Left renal cortex interstitium (tissue), 4 donors: ENCODE measurements at places on chromosomes 12 and 14. TPM values are rescaled to one million over a fixed set of nuclear protein-coding genes. Genes with fewer than 3 reads are reported as not detected.

DNA sequence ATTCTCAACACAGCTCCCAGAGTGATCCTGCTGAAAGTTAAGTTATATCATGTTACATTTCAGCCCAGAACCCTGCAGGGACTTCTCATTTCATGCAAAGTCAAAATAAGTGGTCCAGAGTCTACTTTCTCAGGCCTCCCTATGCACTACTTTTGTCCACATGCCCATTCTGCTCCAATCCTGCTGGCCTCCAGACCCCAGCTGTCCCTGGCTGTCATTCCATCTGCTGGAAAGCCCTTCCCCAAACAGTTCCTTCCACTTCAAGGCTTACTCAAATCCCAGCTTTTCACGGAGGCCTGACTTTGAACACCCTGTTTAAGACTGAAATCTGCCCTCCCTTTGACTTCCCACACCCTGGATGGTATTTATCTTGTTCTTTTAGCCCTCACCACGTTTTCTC, 109.8 kb upstream of the DNM1L start:
- DNase-seq: no peak

Gene CCDC175
- 0.81 TPM for polyA plus RNA-seq

GRCh38 chr14:22471545-22472121, 117.4 kb downstream of the DAD1 start:
- peak; percentile 45 for DNase-seq

GRCh38 chr14:77157740-77158139, 16.1 kb upstream of the ZDHHC22 start:
- no peak for DNase-seq

DNA sequence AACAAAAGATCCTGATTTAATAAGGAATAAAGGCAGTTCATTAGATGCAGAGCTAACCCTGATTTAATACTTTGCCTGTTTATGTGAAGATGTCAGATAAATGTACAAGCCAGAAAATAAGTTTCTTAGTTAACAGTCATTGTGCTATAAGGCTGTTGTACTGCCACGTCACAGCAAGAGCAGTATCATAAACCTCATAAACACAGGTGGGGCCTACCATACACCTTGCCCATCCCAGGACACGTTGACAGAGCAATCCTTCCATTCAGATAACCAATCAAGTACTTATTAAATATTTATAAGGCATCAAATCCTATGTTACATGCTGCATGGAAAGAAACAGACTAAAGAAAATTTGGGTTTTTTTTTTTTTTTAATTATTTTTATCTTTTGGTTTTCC, 36.5 kb downstream of the SINHCAF start:
- DNase-seq: no peak

DNA sequence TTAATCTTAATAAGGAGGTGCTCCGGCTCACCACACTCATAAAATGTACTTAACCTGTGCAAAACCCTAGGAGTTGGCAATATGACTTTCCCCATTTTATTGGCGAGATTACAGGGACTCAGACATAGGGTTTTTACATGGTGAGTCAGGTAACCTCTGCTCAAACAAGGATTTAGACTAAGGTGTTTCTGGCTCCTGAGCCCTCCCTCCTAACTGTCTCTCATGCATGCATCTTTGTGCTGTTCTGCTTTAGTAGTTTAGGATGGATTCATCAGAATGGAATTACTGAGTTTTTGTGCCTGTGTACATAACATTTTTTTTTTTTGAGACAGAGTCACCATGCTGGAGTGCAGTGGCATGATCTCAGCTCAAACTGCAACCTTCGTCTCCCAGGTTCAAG, 993.3 kb upstream of the TMEM132C start:
- DNase-seq: no peak

Gene PTCSC3
- polyA plus RNA-seq: 0.46 TPM

DNA sequence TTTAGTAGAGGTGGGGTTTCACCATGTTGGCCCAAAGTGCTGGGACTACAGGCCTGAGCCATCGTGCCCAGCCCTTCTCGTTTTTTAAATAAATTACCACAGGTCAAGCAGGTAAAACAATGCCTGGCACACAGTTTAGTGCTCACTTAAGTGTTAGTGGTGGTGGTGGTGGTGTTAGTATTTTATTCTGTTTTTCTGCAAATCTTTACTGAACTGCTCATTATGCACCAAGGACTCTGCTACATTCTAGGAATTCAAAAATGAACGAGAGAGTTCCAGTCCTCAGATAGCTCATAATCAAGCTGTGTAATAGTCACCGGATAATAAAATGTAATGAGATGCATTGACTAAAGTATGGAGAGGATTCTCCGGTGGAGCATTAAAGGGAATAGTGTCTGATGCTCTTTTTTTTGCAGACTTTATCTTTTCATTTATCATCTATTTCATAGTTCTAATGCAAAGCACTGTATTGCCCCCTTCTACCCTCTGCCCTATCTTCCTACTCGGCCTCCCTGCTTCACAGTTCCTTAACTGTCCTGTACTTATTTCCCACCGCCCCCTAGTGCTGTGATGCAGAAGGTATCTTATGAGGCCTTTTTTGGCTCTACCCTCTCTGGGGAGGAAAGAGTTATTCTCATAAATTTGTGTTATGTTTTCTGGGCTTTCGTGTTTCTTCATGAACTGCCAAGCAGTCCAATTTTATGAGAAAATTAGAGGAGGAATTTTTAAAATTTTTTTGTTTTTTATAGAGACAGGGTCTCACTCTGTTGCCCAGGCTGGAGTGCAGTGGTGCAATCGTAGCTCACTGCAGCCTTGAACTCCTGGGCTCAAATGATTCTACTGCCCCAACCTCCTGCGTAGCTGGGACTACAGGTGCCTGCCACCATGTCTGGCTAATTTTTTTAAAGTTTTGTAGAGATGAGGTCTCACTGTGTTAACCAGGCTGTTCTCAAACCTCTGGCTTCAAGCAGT, 1.0 kb downstream of the ITFG2 start:
- no peak for DNase-seq

DNA sequence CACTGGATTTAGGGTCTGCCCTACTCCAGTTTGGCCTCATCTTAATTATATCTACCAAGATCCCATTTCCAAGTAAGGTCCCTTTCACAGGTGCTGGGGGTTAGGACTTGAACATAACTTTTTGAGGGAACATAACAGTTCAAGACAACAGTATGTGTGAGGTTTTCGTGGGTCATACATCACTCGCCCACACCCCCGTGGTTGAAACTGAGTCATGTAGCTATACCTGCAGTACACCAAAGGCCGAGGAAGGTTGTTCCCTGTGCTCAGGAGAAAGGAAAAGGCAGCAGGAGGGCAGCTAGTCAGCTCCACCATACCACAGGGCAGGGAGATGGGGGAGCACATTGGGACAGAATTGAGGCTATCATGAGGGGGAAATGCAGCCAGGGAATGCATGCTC, 167.0 kb downstream of the PPM1H start:
- no peak for DNase-seq

DNA sequence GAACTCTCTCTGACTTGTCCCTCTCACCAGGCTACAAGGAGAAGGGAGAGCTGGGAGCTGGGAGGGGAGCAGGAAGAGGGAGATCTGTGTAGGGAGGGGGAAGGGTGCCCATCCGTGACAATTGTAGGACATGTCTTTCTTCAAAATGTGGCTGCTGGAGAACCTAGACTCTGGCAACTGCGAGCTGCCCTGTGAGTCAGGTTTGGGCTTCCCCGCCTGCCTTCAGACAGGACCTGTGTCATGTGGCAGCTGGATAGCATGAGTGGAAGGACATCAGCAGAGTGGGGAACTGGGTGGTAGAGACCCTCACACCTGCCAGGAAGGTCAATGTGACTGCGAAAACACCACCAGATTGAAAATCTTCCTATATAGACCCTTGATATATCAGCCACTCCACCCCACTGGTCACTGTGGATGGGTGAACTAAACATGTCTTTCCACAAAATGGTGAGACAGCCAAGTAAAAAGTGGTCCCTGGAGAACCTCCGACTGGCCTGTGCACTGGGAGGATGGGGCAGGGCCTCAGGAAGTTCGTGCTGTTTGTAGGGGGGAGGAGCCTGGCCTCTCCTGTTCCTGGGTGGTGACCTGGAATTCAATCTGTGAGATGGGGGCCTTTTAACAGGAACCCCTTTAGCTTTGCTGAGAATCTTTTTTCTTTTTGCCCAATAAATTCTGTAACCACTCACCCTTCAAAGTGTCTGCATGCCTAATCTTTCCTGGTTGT, 62.2 kb upstream of the CAPRIN2 start:
- DNase-seq: no peak

DNA sequence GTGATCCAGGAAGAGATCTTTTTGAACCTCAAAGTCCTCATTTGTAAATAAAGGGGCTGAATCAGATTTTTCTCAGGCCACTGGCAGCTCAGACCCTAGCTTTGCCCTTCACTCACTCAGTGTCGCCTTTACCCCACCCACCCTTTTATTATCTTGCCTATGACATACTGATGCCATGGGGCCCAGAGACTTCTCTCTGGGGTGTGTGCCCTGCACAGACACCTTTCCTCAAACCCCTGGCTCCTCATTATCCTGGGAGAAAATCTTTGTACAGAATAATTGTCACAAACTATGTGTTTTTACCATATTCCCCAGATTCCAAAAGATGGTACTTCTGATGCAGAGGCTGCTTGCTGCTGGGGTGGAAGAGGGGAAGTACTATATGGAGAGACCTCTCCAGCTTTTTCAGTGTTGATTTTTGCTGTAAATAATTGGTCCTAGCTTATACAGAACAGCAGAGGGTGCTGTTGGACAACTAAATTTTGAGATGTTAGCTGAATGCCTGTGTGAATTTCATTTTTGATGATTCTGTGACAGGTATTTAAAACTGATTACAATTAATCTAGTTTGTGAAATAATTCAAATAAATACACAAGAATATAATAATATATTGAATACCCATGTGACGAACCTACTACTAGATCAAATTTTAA, 53.9 kb upstream of the DCD start:
- no peak for DNase-seq

DNA sequence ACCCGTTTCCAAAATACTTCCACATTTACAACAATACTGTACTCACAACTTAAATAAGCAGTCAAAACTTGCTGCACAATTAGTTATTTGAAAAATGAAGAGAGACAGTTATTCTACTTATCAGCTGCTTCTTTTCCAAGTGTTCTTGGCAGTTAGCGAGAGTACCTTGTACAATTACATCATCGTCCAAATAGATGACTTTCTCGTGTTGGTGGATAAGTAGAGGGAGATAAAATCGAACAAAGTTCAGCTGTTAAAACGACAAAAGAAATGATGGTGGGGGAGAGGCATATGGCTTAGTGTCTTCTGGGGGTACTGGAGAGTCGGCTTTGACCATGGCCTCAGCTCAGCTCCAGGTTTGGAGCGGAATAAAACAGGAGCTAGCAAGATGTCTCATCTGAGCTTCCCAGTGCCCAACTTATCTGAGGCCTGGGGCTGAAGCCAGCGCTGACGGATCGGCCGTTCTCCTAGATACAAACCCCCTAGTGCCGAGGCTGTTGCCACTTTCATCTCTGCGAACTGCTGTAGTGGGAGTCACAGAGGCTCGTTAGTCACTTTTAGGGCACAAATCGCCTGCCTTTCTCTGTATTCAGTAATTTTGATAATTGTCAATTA, 31.7 kb downstream of the TDG start:
- DNase-seq: no peak

DNA sequence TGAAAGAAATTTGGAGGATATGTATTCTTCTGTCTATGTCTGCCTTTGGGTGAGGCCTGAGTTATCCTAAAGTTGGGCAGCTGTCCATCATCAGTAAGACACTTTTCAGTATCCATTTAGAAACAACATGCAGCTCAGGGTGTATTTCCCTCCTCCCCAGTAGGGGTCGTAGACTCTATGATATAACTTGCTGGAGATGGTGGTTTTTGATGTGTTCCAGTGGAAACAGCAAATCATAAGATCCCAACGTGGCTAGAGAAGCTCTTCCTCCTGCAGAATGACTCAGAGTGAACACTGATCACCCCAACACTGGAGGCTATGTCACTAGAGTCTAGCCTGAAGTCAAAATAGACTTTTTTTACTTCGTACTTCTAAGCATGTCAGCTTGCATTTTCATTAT, 331.6 kb upstream of the STXBP6 start:
- no peak for DNase-seq

GRCh38 chr12:63163541-63163940, 12.5 kb upstream of the AVPR1A start:
- DNase-seq: no peak

DNA sequence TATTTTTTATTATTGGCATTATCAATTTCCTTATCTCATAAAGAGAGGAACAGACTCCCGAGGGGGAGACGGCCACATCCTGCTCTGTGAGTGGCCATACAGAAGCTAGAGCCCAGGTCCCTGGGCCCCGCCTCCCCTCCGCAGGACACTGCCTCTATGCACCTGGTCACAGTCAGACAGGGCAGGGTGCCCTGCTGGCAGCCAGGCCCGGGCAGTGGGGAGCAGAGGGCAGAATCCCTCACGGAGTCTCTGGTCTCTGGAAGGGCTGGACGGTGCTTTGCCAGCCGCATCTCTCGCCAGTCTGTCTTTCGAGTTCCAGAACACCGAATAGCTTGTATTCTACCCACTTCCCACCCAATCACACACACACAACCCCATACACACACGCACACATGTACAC, 16.4 kb upstream of the CACNA2D4 start:
- no peak for DNase-seq

GRCh38 chr14:21543963-21544362, 17.8 kb upstream of the SALL2 start:
- no peak for DNase-seq

Gene ADCY4
- polyA plus RNA-seq: 19.9 TPM

GRCh38 chr12:109842021-109842420, 8.8 kb upstream of the TRPV4 start:
- DNase-seq: no peak

Gene DTX1
- polyA plus RNA-seq: 16.5 TPM

Gene AMDHD1
- polyA plus RNA-seq: 2.0 TPM

- DNase-seq: no peak
Measured at GRCh38 chr12:14643251-14643650, 53.1 kb downstream of the GUCY2C start.

GRCh38 chr12:29152223-29152868, 3.3 kb downstream of the FAR2 start:
- no peak for DNase-seq

- DNase-seq: no peak
Measured at GRCh38 chr12:34295366-34296142, 273.3 kb downstream of the ALG10 start.

- DNase-seq: no peak
Measured at GRCh38 chr12:68772714-68773113, 26.7 kb downstream of the SLC35E3 start.

DNA sequence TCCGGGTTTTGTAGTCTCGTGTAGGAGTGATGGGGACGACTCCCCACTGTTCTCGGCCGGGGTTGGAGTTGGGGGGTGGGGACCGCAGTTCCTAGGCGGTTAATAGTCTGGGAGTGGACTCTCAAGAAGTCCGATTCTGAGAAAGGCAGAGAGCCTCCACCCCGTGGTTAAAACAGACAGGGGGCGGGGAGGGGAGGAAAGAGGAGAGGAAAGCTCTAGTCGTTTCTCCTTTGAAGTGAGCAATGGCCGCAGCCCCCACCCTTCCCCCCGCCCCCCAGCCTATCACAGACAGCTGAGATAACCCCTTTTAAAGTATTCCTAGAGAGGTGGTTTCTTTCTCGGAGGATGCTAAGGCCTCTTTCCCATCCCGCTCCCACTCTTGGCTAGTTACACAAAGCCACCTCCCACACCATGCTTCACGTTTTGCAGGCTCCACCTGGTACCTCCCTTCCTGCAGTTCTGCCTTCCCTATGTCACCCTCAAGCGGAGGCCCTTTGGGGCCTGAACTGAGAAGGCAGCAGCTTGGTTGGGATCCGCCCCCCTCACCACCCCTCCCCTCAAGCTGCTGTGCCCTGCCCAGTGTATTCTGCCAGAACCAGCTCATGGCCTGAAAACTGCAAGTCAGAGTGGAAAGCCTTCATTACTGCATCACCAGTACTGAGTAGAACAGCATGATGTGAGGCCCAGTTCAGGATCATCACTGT, 853 bp downstream of the USP5 start:
- no peak for DNase-seq

GRCh38 chr12:33432992-33433391, 6.6 kb downstream of the SYT10 start:
- no peak for DNase-seq

Gene PGAM5
- 28.6 TPM for polyA plus RNA-seq
